ENCODE measurements at places on chromosomes 6 and 20.

GRCh38 chr6:4113649-4114048 lies 21.7 kb downstream of the ECI2 start:
- DNase-seq, result no peak

GRCh38 chr6:25035512-25036435 lies 100.0 kb upstream of the RIPOR2 start:
- DNase-seq, result no peak

- DNase-seq, result no peak
Observed at GRCh38 chr6:156028335-156029131, 572.9 kb upstream of the NOX3 start.

DNA sequence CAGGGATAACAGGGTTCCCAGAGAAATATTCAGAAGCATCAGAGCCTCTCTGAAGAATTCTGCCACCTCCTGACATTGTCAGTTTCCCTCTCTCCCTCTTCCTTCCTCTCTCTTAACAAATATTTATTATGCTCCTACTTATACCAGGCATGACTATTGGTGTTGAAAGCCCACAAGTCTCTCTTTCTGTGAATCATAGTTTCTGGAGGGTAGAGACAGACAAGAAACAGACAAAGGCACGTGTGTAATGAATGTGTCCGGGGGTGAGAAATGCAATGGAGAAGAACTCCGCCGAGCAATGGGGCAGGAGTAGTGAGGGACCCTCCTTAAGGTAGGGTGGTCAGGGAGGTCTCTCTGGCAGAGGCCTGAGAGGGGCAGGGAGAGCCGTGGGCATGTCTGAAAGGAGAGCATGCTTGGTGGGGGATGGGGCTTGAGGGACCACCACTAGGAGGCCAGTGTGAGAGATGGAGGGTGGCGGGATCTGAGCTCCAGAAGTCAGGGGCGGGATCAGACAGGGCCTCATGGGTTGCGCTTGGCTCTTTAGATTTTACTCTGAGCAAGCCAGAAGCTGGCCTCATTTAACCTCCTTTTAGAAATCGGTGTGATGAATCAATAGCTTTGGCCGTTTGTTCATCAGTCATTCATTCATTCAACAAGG lies 57.3 kb downstream of the EYA2 start:
- no peak for DNase-seq
